ENCODE measurements at places on chromosomes 16 and 17.
A peak's percentile ranks its signal among the peaks of the same experiment; 100 is the strongest.

- peak; percentile 75 for DNase-seq
Measured at GRCh38 chr16:57938936-57939871, 31.7 kb downstream of the CNGB1 start.

GRCh38 chr17:57508671-57509070 is 236.4 kb downstream of the CCDC182 start:
- no peak for DNase-seq

GRCh38 chr16:67672739-67673662 is 6.4 kb downstream of the C16orf86 start:
- DNase-seq: peak; percentile 53

DNA sequence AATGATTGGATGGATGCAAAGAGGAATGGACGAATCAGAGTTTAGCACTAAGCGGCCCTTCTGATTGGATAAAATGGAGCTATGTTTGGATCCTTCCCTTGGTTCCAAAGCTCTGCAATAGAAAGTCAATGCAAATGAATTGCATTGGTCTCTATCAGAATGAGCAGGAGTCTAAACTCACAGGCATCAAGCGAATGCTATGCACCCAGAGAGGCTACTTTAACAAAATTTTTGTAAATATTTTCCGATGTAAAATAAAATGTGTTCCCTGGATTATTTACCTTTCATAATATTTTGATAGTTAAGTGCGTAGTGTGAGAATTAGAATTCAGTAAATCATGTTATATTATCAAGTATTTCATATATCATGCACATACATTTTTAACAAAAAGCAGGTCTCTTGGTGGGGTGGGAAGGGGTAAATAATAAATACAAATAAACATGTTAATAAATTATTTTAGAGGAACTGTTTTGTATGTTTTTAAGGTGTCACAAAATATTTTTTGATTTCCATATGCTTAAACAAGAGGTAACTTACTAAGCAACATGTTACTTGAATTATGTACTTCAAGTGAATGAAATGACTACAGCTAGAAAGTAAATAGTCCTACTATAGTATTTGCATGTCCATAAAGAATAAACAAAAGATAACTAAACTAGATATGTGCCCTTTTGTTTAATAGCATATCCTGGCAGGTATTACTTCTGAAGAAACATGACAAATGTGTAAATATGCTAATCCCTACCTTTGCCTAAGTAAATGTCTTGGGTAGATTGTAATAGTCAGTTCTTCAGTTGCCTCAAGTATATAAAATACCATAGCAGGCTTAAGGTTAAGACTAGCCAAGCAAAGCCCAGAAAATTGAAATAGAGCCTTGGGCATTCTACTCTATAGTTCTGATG is 4.4 kb upstream of the UNK start:
- no peak for DNase-seq

- DNase-seq: no peak
Measured at GRCh38 chr16:5044011-5044540, 10.3 kb upstream of the NAGPA start.

DNA sequence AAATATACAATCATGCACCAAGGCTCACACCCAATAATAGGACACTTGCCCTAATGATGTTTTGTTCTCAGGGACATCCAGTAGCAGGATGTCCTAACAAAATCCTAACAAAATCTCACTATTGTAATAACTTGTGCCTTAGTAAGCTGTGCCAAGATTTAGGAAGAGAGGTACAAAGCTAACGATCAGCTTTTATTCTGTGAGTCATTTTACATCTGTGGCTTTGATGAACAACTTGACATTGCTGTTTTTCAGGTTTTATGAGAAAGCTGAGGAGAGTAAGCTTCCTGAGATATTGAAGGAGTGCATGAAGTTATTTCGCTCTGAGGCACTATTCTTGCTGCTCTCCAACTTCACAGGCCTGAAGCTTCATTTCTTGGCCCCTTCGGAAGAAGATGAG is 18.9 kb downstream of the OGFOD1 start:
- no peak for DNase-seq

GRCh38 chr17:83171661-83172060 is 92.3 kb downstream of the METRNL start:
- DNase-seq: no peak

- DNase-seq: no peak
Measured at GRCh38 chr17:7632492-7632894, 2.6 kb downstream of the SHBG start.

GRCh38 chr16:73060892-73061490 is 13.1 kb upstream of the ZFHX3 start:
- no peak for DNase-seq

GRCh38 chr17:15965528-15965927 is 20.6 kb downstream of the ADORA2B start:
- no peak for DNase-seq

DNA sequence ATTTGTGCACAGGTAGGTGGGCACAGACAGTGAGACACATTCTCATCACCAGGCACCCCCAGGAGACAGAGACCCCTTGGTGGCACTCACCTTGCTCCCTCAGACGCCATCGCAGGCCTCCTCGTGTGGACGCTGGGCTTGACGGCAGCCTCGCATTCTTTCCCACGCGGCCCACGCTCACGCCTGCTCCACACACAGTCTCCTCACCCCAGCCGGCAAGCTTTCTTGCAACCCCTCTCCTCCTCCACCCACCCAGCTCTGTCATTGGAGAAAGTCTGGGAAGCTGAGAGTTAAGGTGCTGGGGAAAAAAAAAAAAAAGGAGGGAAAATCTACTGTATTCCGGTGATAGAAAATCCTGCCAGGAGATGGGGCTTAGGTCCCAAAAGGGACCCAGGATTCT is 14.8 kb downstream of the SGCA start:
- no peak for DNase-seq

GRCh38 chr17:73137376-73137775 is 27.4 kb upstream of the SSTR2 start:
- DNase-seq: no peak

DNA sequence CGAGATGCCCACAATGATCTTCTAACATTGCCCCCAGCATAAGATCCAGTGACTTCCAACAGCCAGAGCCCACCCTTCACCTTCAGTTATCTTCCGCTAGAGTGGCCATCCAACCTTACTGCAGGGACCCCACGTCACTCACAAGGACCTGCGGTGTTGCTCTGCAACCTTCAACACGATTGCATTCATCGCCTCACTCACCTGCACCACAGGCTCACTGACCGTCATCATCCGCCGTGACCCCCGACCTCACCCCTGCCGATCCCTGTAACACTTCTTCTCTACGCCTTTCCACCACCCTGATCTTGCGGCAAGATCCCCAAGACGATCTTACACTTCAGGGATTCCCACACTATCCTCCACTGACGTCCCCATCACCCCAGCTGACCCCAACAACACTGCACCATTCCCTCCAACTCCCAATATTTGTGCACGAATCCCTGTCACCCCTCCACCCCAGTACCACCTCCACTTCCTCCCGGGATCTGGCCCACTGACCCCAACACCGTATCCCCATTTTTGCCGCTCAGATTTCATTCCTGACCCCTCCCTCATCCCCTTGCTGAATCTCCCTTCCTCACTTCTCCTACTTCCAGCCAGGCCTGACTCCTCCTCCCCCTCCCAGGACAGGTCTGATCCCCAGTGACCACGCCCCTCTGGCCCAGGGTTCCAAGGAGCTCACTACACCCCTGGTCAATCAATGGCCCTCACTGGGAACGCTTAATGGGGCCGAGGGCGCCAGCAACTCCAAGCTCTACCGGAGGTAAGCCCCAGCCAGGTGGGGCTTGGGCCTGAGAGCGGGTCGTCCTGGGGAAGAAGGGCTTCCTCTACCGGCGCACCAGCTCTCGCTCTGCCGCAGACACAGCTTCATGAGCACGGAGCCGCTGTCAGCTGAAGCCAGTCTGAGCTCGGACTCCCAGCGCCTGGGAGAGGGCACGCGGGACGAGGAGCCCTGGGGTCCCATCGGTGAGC is 7.6 kb downstream of the RUNDC3A start:
- no peak for DNase-seq

DNA sequence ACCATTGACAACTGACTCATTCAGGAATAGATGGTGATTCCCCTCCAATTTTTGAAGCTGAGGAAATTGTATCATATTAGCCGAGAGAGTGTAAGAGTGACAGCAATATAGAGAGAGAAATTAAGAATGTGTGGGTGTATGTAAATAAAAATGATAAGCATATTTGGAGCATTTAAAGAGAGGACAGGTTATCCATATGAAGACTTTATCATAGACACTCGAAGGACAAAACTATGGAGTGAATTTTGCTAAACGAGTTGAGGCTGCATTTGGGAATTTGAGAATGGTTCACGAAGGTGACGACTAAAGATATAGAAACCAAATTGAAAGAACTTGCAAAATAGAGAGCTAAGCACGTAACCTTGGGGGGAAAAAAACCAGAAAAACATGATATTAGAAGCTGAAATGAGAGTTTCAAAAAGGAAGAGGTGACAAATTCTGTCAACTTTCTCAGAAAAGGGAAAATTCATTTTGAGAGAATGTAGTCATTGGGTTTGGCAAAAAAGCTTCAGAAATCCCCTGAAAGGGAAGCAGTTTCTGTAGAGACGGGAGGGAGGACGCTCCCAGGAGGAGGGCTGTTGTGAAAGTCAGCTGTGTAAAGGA is 129.7 kb downstream of the KCNJ2 start:
- no peak for DNase-seq

DNA sequence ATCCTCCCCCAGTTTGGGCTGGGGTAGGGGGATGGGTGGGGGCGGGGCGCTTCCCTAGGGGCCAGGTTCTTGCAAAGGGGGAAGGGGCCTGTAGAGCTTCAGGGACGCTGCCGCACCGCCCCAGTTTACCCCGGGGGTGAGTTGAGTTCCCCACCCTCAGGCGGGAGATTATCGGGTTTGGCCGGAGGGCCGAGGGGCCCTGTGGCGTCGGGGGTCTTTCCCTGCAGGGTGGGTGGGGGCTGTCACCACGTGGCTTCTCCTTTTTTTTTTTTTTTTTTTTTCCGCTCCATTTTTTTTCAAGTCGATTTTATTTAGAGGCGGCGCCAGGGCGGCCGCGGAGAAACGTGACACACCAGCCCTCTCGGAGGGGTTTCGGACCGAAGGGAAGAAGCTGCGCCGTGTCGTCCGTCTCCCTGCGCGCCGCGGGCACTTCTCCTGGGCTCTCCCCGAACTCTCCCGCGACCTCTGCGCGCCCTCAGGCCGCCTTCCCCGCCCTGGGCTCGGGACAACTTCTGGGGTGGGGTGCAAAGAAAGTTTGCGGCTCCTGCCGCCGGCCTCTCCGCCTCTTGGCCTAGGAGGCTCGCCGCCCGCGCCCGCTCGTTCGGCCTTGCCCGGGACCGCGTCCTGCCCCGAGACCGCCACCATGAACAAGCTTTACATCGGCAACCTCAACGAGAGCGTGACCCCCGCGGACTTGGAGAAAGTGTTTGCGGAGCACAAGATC is at the start of gene IGF2BP1:
TSS of gene IGF2BP1 (plus strand) at position 283 of the 724 bp plus-strand sequence. CDS start at position 644, 361 bp downstream.
- DNase-seq: no peak

DNA sequence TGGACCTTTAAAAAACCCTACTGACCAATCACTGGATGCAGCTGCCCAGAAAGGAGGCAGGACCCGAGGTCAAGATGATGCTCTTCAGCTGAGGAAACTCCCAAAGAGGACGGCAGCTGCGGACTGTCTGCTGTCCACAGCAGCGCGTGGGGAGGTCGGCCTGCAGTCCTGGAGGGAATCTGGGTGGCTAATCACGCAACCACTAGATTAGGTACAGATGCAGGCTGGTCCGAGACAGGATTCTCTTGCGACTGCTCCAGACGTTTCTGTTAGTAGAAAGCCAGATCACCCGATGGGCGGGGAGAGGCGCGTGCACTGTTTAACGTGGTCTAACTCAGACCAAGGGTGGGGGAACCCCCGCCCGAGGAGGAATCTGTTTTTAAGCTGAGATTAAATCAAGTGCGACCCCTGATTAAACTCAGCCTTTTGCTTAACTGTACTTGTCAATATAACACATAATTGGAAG is 8.8 kb downstream of the CTRB2 start:
- DNase-seq: peak; percentile 11

DNA sequence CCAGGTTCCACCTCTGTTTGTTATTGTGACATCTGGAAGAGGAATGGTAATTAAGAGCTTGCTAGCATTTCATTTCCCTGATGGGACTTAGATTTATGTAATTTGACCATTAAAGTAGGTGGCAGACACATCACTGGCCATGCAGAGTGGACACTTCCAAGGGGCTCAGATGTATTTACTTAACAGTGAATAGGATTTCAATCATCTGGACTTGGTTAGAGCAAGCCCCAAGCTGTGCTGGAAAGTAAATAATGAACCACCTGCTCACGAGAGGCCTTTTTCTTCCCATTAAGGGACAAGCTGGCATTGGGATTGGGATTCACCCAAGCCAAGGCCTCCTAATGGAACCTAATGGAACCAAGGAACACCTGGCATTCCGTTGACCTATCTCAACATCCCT is 395.3 kb downstream of the HS3ST4 start:
- DNase-seq: no peak

GRCh38 chr16:9425236-9425635 is 333.8 kb downstream of the HAPSTR1 start:
- DNase-seq: no peak

- DNase-seq: no peak
Measured at GRCh38 chr16:57239107-57239506, 6.0 kb upstream of the ARL2BP start.

GRCh38 chr16:3830625-3831254 is 49.8 kb downstream of the CREBBP start:
- DNase-seq: no peak

DNA sequence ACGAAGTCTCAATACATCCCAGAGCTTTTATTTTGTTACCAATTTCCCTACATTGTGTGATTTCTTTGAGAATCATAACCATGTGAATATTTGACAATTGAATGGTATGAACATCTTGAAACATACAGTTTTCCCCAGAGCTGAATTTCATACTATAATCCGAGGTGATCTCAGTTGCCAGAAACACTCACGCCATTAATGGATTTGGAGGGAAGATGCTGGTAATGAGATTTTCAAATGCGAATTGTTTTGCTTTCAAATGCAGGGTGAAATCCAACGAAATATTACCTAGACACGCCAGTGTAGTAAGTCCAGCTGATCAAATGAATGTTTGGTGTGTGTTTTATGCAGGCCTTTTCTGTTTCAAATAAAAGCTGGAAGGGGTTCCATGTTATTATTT is 277.8 kb upstream of the CDH5 start:
- no peak for DNase-seq
